ENCODE measurements at places on chromosomes 1 and 21. TPM values are rescaled to one million over a fixed set of nuclear protein-coding genes. Genes with fewer than 3 reads are reported as not detected.

IL19 gene
- not detected for polyA plus RNA-seq

SLAMF8 gene
- 6.1 TPM for polyA plus RNA-seq

PTGER3 gene
- 16.0 TPM for polyA plus RNA-seq

DDAH1 gene
- 12.3 TPM for polyA plus RNA-seq

FCRL4 gene
- not detected for polyA plus RNA-seq

OR2L8 gene
- polyA plus RNA-seq, result not detected

LIPI gene
- polyA plus RNA-seq, result not detected

TRPM2 gene
- 3.3 TPM for polyA plus RNA-seq

PRKAA2 gene
- 2.7 TPM for polyA plus RNA-seq

OR2T29 gene
- polyA plus RNA-seq, result not detected

LENEP gene
- polyA plus RNA-seq, result not detected

NLRP3 gene
- 2.8 TPM for polyA plus RNA-seq

PTGS2 gene
- 31.3 TPM for polyA plus RNA-seq

TARBP1 gene
- polyA plus RNA-seq, result 8.6 TPM

MYOM3 gene
- 0.29 TPM for polyA plus RNA-seq

SLC6A9 gene
- polyA plus RNA-seq, result 19.8 TPM

ATP6V1G3 gene
- polyA plus RNA-seq, result not detected

C1QB gene
- polyA plus RNA-seq, result 351 TPM

TNFRSF4 gene
- 2.2 TPM for polyA plus RNA-seq

LCE2C gene
- not detected for polyA plus RNA-seq

SLC1A7 gene
- polyA plus RNA-seq, result 0.29 TPM

Data from urinary bladder (tissue), 4 donors.